Cardiac septum (tissue), 1 donor: ENCODE measurements at places on chromosomes 2 and 18. TPM values are rescaled to one million over a fixed set of nuclear protein-coding genes. Genes with fewer than 3 reads are reported as not detected.
A peak's percentile ranks its signal among the peaks of the same experiment; 100 is the strongest.

DNA sequence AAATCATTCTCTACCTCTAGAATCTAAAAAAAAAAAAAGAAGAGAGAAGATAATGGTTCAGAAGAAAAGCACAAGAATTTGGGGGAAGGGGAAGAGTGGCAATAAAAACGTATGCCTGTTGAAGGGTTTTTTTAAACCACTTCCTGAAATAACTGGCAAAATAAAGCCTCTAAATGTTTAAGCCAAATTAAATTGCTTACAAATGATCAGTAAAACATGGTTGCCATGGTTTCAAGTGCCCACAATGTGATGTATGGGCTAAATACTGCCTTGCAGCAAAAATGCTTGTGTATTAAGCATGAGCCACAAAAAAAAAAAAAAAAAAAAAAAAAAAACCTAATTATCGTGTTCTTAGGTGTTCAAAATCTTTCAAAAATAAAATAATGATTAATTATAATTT, 60.8 kb downstream of the RBM43 start:
- no peak for DNase-seq

- DNase-seq = no peak
These were observed 55.8 kb downstream of the TSN start for GRCh38 chr2:121810959-121811853.

DNA sequence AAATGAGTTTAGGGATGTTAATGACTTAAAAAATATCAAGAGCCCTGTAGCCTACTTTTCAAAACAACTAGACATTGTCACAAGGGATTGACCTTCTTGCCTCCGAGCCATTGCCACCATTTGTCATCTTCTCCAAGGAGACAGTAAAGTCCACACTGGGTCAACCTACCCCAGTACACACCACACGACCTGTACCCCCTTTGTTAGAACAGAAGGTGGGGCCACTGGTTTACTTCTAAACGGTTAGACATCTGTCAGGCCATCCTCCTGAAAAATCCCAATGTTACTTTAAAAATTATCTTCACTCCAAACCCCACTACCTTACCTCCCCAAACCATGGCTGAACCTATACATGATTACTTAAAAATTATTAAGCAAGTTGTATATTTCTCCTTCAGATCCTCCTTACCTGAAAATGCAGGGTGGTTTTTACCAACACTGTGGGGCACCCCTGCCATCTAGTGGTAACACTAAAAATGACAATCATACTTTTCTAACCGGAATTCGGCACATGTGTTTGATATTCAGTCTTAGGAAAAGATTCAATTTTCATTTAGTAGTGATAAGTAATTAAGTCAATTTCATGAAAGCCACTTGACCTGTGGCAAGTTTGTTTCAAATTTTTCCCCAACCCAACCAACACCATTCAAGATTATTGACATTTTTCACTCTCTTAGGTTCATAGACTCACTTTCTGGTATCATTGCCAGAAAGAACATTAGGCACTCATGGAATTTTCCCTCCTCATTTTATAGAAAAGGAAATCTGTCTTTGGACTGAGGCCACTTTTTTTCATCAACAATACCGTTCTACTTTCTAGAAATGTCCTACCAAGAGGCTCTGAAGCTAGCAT, 265.3 kb upstream of the PKDCC start:
- DNase-seq = no peak

- DNase-seq = no peak
These were observed 57.2 kb upstream of the BBS5 start for GRCh38 chr2:169422120-169422519.

DNA sequence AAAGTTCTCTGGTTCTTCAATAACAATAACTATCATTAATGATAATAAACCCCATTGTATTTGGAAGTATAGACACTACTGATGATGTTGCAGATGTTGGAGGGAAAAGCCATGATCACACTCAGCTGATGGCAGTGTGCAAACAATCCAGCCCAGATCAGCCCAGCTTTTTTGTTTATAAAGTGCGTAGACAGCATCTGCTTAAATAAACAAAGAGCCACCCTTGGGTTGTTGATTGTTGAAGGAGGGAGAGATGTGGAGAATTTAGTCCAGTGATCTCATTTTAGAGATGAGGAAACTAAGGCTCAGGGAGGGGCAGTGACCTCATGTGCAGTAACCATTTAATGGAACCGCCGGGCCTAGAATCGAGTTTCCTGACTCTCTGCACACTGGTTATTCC, 56.0 kb upstream of the MEX3C start:
- no peak for DNase-seq

GRCh38 chr2:99554238-99554637, 64.4 kb upstream of the REV1 start:
- no peak for DNase-seq

GRCh38 chr2:192513575-192513974, 318.8 kb upstream of the TMEFF2 start:
- DNase-seq = no peak

GRCh38 chr2:72919414-72920317, 2.3 kb downstream of the EMX1 start:
- peak; percentile 63 for DNase-seq

- no peak for DNase-seq
These were observed 188.6 kb downstream of the ARL4C start for GRCh38 chr2:234308073-234308812.

GRCh38 chr2:179467111-179467510, 202.5 kb upstream of the SESTD1 start:
- DNase-seq = no peak

DNA sequence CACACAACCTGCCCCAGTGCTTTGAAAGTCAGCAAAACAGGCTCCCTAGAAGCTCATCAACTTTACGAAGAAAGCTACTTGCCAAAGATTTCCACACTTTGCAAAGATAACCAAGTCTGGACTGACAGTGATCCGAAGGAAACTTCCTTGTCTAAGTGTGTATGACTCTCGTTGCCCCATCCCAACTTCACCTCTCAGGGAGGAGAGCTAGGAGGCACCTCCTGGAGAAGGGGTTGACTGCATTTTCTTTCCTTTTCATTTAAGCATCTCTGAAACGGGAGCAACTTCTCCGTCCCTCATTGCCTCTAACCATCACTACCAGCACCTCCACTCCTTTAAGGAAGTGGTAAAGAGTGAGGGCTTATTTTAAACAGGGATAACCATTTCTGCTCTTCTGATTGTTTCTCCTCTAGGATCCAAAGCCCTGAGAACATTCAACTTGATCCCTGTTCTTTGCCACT, 7.0 kb downstream of the ZEB2 start:
- DNase-seq = no peak

- DNase-seq = no peak
These were observed 73.3 kb downstream of the CTAGE1 start for GRCh38 chr18:22344445-22344844.

DNA sequence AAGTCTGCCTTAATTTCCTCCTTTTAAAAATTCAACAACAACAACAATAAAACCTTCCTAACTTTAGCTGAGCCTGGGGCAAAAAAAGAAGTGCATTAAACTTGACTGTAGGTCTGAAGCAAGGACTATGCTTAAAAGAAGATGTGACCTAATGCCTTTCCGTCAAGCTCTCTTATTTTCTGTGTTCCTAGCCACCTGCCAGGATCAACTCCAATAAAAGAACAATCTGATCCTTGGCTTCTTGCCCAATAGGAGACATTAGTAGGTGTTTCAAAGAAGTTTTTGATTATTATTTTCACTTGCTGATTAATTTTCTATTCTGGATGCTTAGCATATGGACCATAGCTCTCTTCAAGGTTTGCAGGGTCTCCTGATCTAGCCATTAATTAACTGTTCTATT, 237.5 kb downstream of the STK39 start:
- DNase-seq = no peak

DNA sequence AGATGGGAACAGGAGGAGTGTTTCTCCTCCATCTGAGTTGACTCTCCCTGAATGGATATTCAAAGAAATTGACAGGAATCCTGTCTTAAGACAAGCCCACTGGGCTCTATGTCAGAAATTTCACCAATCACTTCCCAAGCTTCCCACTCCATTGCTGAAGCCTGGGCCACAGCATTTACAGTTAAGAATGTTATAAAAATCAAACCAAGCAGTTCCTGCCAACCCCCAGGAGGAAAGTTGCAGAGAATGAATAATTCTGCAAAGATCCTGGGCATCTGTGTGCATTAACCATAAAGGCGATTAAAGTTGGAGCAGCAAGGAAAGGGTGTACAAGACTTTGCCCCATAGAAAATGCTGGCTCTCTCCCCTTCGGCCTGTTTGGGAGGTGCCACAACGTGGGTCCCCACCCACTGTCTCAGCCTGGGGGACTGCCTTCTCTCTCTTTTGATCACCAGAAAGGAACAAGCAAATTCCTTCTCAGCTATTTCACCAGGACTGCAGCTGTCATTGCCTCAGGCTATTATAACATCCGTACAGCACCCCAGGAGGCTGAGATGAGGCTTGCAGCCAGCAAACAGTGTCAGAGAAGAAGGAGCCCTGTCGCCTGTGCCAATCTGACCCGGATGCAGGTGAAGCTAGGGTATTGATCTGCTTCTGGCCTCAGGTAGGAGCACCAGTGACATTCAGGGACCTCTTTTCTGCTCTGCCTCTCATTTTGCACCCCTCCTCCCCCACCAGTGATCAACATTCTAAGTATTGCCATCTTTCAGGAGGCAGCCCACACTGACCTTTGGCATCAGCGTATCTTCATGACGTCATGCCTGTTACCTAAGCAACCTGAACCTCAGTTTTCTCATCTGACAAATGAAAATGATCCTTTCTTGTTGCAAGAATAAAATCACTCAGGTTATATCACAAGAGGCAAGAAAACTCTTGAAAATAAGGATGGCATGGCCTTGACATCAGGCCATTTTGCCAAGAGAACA, 219.0 kb downstream of the SH3BP4 start:
- DNase-seq = no peak

GRCh38 chr2:138084206-138084605, 119.9 kb downstream of the HNMT start:
- no peak for DNase-seq

- no peak for DNase-seq
These were observed 7.9 kb upstream of the COLEC11 start for GRCh38 chr2:3587021-3587420.

DNA sequence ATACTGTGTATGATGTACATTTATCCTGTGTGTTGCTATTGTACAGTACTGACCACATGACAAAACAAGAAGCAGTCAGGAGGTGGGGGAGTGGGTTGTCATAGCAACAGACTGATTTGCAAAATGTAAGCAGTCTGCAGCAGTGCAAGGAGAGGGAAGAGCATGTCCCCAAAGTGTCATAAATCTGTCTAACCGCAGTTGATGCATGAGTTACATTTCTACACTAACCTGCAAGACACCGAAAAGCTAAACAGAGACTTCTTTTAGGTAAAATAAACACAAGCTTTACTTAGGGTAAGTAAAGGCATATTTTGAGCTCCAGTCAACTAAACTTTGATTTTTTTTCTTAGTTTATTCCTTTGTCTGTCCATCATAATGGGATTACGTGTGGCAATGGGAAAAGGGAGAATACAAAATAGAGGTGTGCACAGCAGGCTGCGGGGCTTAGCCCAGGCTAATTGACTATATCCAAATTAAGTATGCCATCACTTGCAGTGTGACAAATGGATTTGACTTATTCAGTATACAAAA, 134.5 kb downstream of the MEIS1 start:
- DNase-seq = no peak

DNA sequence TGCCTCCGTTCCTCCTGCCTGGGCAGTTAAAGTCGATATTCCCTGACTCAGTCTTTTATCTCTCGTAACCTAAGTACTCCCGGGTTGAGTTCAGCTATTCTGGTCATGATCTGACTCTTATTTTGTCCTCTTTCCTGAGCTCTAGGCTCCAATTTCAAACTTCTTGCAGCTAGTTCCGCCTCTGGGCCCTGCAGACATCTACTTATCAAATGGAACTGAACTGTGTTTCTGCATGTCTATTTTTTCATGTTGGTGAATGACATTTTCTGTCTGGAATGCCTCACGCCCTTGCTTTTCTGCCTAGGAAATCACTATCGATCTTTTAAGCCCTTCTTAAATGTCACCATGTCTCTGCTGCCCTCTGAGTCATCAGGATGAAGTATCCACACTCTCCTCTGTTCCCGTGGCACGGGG, 101.5 kb downstream of the VAPA start:
- no peak for DNase-seq

DNA sequence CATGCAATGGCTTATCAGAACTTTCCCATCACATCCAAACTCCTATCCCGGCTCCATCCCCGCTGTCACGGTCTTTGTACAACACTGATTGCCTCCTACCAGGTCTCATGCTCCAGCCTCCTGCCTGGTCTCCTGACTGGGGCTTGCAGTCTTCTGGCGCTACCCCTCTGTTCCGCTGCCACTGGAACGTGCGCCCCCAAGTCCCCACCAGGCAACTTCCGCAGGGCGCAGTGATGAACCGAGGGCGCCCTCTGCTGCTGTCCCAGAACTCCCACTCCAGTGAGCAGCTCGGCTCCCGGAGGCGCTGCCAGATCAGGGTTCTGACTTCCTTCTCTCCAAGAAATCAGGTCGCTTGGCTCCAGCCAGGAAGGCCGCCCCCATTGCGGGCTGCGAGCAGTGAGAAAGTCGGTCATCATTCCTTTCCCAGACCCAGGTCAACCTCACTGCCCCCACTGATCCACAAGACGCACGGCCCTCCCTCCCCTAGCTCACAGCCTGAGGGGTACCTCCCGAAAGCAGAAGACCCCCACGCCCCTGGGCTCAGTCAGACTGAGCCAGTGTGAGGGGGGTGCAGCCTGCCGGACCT, 43.9 kb upstream of the RAB11FIP5 start:
- DNase-seq = no peak

GRCh38 chr2:134154246-134154645, 99.6 kb upstream of the MGAT5 start:
- DNase-seq = no peak

- no peak for DNase-seq
These were observed 117.7 kb downstream of the RBMS1 start for GRCh38 chr2:160375802-160376469.

SCN3A gene
- 0.35 TPM for total RNA-seq

CCDC74A gene
- 1.1 TPM for total RNA-seq

ATIC gene
- total RNA-seq = 36.8 TPM

PSTPIP2 gene
- 1.3 TPM for total RNA-seq

SLC4A5 gene
- total RNA-seq = 3.6 TPM

ALK gene
- not detected for total RNA-seq

YES1 gene
- total RNA-seq = 26.2 TPM

IKZF2 gene
- total RNA-seq = 5.6 TPM

CRYGD gene
- not detected for total RNA-seq

APOB gene
- 3.4 TPM for total RNA-seq

ACMSD gene
- total RNA-seq = not detected
